ENCODE measurements at places on chromosomes 4 and X.

GRCh38 chr4:1600211-1600780 lies 83.8 kb downstream of the FAM53A start:
- DNase-seq, result no peak

DNA sequence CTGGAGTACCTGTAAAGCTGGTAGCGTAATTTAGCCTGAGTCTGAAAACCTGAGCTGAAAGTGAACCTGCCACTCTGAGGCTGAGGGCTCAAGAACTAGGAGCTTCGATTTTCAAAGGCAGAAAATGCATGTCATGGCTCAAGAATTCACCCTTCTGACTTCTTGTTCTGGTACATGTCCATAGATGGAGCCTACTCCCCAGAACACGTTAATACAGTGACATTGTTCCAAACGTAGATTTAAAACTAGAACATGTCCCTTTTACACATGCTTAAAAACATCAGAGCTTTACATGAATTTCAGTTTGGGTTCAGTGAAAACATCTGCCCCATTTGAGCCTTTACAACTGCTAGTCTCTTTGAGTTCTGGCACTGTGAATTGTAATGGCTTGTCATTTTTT lies 115.5 kb upstream of the WDR1 start:
- DNase-seq, result no peak

GRCh38 chrX:106005684-106006083 lies 32.8 kb downstream of the SERPINA7 start:
- DNase-seq, result no peak

- no peak for DNase-seq
Observed at GRCh38 chr4:150583287-150584110, 1.5 kb downstream of the MAB21L2 start.

GRCh38 chrX:117987373-117987772 lies 129.2 kb downstream of the KLHL13 start:
- DNase-seq, result no peak

Measured in esophagus muscularis mucosa (tissue), 4 donors.